ENCODE measurements at places on chromosomes 1 and 21.

DNA sequence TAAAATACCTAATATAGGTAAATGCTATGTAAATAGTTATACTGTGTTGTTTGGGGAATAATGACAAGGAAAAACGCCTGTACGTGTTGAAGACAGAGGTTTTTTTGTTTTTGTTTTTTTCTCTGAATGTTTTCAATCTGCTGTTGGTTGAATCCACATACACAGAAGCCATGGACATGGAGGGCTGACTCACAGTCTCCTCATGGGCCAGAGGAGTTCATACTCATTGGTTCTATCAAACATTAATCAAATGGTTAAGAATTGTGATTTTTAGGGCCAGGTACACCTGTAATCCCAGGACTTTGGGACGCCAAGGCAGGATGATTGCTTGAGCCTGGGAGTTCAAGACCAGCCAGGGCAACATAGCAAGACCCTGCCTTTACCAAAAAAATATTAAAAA, 20.5 kb downstream of the MIER1 start:
- no peak for DNase-seq

DNA sequence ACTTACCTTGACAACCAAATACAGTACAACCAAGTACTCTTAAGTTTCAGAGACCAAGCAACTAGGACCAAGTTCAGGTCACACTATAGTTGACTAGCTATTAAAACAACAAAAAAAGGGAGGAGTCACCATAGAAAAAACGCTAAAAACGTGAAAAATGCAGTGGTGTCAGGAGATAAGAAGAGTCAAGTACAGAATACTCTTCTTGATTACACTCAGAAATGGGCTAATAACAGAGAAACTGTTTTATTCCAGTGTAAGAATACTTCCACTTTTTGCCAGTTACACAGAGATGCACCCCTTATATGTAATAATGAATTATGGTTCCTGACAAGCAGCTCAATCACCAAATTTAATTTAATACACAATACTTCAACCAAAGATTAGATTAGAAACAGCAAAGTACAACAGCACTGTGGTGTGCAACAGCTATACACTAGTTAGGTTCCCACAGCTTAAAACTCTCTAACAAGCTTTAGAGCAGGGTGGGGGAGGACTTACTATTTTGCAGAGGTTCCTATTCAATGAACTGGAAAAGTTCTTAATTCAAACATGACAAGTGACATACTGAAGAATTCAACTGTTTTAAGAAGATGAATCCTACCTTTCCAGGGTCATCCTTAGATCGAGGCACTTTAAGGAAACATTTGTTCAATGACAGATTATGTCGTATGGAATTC, 70.4 kb downstream of the FOXJ3 start:
- DNase-seq = no peak

- DNase-seq = no peak
These were observed at the start of gene PCBP3 for GRCh38 chr21:45643021-45643980. TSS of gene PCBP3 (plus strand) at chr21:45643725. CDS start at chr21:45850086, 206,361 bp downstream.

GRCh38 chr1:41101950-41102607, 80.6 kb upstream of the SLFNL1 start:
- no peak for DNase-seq

GRCh38 chr1:242057745-242058115, 58.8 kb upstream of the MAP1LC3C start:
- no peak for DNase-seq

DNA sequence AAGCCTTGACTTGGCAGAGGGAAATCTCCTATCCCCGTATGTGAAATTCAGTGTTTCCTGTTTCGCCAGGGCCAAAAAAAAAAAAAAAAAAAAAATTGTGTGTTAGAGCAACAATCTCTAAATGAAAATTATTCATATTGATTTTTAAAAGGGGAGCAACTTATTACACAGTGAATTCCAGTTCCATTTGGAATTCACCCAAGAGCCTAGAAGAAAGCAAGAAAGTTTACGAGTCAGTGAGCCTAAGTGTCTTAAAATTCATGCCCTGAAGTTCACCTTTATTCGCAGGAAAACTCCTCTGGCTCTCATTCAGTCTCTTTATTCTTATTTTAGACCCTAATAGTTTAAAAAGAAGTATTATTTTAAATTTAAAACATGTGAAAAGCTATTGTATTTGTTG, 42.1 kb upstream of the HUNK start:
- no peak for DNase-seq

DNA sequence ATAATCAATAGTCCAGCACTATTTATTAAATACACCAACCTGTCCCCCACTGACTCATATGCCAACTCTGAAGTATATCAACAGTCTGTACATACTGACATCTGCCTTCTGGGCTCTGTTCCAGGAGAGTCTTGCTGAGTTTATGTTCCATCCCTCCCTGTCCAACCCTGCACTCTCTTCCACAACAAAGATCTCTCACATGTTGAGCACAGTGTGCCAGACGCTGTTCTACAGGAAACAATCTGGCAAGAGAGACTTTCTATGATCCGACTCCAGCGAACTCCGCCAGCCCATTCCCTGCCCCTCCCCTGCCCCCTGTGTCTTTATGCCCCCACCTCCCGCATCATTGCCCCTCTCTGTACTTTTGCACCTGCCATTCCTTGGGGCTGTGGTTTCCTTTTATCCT, 3.4 kb downstream of the LACTBL1 start:
- DNase-seq = no peak

All from bone marrow (tissue), 2 donors.